ENCODE measurements at places on chromosomes 2 and 18.

- DNase-seq = no peak
These were observed 11.4 kb downstream of the GPR35 start for GRCh38 chr2:240636563-240637115.

DNA sequence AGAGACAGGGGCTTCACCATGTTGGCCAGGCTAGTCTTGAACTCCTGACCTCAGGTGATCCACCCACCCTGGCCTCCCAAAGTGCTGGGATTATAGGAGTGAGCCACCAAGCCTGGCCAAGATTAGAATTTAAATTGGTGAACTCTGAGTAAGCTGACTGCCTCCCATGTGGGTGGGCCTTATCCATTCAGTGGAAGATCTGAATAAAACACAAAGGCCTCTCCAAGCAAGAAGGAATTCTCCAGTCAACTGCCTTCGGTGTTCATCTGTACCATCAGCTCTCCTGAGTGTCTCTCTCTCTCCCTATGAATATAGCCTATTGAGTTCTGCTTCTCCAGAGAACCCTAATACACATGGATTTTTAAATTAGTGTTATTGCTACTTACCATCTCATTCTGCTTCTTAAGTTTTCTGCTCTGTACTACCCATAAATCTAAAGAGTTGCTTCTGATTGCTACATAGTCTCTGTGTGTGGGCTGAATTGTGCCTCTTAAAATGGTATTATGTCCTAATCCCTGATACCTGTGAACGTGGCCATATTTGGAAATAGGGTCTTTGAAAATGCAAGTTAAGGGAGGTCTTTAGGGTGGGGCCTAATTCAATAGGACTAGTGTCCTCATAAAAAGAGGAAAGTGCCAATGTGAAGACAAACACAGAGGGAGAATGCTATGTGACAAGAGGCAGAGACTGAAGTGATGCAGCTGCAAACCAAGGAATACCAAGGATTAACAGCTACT is 36.3 kb downstream of the FBXO11 start:
- peak; percentile 28 for DNase-seq

GRCh38 chr18:29629493-29630036 is 1413.0 kb downstream of the DSC3 start:
- no peak for DNase-seq

DNA sequence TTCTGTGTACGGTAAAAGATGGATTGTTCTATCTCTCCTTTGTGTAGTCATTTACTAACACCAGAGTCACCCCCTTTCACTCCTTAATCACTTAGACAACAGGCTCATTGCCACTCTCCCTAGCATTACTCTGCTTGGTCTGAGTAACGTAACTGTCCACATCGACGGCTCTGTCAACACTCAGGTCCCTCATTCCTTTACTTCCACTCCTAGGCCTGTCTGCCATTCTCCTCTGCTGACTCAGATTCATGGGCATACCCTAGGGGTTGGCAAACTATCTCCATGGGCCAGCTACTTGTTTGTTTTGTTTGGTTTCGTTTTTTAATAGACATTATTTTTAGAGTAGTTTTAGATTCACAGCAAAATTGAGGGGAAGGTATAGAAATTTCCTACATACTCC is 243.9 kb downstream of the NR4A2 start:
- DNase-seq = no peak

DNA sequence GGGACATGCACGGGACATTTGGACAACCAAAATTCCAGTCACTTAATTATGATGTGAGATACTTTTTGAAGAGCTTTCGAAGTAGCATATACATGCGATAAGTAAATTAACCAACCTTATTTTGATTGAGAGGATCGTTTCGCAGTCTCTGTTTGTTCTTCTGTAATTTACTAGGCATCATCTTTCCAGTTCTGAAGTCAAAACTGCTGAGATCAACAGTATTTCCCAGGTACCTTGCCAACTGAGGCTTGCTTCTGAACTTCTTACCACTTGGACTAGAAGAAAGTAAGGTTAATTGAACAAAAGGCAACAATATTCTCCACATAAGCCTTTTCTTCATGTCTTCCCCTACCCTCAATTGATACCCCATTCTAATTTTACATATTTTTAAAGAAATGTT is 19.6 kb downstream of the MBD2 start:
- DNase-seq = no peak

DNA sequence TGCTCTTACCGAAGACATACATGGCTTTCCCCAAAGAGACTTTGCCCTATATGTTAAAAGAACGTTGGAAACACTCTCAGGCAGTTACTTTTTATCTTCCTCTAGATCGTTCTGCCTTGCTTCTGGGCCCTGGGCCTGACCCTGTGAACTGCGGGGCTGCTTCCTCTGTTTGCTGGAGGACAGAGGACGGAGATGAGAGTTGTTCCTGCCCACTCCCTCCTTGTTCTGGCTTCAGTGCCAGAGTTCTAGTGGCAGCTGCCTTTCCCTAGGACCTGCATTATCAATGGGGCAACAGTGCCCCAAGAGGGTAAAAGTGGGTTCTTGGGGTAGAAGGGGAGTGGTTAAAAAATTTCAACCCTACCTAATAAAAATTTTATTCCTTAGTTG is 6.5 kb upstream of the FN1 start:
- no peak for DNase-seq

GRCh38 chr2:222434204-222434603 is 9.9 kb downstream of the SGPP2 start:
- no peak for DNase-seq

DNA sequence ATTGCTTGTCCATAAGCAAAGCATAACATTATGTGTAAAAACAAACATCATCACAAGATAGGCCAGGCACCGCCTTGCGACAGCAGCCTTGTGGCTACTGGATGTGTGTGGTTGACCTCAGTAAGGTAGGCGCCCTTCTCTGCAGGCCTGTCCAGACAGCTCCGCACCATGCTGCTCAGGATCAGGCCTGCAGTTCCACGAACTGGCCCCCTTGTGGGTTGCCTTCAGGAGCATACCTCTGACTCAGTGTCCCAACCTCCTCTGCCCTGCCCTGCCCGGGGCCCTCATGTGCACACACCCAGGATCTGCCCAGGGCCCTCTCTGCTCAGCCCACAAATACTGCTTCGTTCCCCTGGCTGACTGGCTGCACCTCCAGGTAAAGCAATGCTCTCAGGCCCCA is 16.1 kb upstream of the ZNF236 start:
- DNase-seq = no peak

DNA sequence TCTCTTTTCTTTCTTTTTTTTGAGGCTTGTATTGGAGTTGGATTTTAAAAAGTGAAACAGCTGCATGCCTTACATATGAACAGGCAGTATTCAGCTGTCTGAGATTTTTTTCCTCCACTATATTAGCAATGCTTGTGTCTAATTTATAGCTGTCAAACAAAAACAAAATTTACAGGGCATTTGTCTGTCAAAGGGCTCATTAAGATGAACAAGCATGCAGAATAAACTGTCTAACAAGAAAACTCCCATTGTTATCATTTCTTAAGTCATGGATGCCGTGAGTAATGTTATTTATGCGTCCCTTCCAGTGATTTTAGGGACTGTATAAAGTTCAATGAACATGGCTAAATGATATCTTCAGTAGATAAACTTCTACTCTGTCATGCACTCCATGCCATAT is 674.7 kb downstream of the PLCL1 start:
- no peak for DNase-seq

- DNase-seq = peak; percentile 66
These were observed 32.2 kb downstream of the IKZF2 start for GRCh38 chr2:213119061-213119809.

DNA sequence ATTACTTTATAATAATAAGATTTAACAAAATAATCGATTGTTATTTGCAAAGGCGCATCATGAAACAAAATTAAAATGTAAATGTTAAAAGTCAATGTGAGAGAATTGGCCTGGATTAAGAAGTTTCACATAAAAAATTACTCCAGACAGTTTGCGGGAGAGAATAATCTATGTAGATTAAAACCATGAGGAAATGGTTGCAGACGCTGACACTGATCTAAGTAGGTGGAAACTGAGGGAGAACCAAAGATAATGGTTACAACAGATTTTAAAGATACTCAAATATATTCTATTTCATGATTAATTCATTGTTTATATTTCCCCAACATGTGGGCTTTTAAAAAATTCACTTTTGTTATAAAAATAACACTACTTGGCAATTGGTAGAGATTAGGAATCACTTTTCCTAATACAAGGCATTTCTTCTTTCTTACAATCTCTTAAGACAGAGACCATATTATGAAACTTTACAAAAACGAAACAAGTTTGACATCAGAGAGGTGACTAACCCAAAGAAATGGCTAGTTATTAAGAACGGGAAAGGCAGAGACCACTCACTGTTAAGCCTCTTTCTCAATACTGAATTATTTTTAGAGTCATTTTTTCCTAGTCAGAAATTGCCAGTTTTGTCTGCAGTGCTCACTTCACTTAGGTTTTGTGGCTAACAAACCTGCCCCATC is 1.6 kb downstream of the KANSL1L start:
- peak; percentile 82 for DNase-seq

GRCh38 chr18:51610481-51610880 is 413.0 kb upstream of the MEX3C start:
- no peak for DNase-seq

GRCh38 chr2:6443061-6443823 is 422.5 kb downstream of the CMPK2 start:
- DNase-seq = no peak

DNA sequence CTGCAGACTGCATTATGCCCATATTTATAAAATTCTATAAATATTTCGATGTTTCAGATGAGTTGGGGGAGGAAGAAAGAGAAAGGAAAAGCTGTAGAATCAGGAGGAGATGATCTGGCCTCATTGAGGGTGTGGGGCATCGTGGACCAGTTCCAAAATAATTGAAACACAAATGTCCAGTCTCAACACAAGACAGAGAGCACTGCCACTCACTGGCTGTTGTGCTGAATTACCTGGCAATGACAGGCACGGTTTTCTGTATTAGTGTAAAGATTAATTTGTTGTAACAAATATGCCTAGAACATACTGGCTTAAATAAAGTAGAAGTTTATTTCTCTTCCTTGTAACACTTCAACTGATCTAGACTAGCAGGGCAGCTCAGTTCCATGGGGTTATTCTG is 24.1 kb downstream of the POLE4 start:
- DNase-seq = peak; percentile 13

GRCh38 chr2:147913701-147914480 is 69.1 kb downstream of the ACVR2A start:
- DNase-seq = peak; percentile 35

- no peak for DNase-seq
These were observed 8.6 kb downstream of the RUFY4 start for GRCh38 chr2:218077464-218078216.

DNA sequence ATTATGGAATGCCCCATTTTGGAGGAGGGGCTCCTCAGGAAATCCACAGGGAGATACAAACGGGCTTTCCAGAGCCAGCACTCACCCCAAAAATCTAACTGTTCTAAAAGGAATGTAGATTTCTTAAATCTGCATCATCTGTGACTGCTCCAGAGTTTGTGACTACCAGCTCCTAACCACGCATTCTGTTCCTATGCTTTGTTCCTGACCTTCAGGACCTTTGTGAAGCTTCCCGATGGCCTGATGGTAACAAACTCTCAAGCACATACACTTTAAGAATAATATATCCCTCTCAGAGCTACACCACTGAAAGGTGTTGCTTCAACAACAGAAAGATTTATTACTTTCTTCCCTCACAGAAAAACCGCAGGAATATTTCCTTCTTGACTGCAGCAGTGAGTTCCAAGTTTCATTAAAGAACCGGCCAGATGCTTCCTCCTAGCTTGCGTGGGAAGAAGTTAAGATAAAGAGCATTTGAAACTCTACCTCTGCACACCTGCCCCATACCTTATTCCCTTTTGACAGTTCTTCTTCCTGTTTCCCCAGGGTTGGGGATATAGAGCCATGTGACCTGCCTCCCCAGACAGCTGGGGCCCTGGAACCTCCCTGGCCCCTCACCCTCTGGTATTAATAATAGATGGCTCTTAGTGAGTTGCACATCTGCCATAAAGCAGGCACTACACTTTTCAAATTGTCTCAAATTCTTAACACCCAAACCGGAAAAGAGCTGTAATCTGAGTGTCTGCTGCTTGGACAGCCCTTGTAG is 40.2 kb upstream of the EML4 start:
- DNase-seq = no peak

DNA sequence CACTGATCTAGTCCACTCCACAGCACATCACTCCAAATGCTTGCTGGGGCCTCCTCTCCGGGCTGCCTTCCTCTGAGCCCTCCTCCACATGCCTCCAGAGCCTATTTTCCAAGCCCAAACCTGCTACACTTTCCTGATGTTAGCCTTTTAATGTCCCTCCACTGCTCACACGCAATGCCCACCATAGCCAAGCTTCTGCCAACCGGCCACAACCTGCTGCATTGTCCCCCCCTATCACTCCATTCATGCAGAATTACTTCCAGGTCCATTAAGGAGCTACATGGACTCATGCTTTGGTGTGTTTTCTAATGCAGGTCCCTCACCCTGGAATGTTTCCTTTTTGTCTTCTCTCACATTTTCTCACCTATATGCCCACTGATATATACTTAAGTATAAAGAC is 129.3 kb downstream of the MARCHF4 start:
- DNase-seq = no peak

- DNase-seq = no peak
These were observed 6.2 kb downstream of the NAB1 start for GRCh38 chr2:190655113-190655512.

- DNase-seq = no peak
These were observed 55.9 kb downstream of the FAM178B start for GRCh38 chr2:96930351-96931010.

GRCh38 chr18:24949908-24950307 is 402.1 kb downstream of the ZNF521 start:
- DNase-seq = no peak

- DNase-seq = no peak
These were observed 544.9 kb upstream of the SETBP1 start for GRCh38 chr18:44135741-44136140.
